ENCODE measurements at places on chromosomes 3 and 15.

DNA sequence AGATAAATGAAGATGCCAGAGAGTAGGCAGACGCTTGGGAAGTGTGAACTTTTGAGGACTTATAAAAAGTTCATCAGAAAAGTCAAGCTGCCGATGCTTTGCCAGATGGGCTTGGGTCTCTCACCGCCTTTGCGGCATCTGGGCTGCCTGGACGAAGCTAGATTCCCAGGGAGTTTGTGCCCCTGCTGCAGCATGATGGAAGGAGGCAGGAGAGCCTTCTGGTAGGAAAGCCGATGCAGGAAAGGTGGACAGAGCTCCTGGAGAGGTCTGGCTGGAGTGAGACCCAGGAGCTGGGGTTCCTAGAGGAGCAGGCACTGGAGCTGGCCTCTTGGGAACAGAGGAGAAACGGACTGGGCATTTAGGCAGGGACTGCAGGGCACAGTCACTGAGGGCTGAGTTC, 51.9 kb upstream of the ATP2B2 start:
- DNase-seq = no peak

GRCh38 chr3:41653571-41654239, 308.2 kb downstream of the ULK4 start:
- DNase-seq = no peak

- DNase-seq = no peak
Measured at GRCh38 chr3:53263907-53264306, 8.1 kb upstream of the TKT start.

- DNase-seq = no peak
Measured at GRCh38 chr15:91209726-91210125, 109.7 kb downstream of the SV2B start.
